T follicular helper cell (primary cell): ENCODE measurements at places on chromosomes 2 and 18.

DNA sequence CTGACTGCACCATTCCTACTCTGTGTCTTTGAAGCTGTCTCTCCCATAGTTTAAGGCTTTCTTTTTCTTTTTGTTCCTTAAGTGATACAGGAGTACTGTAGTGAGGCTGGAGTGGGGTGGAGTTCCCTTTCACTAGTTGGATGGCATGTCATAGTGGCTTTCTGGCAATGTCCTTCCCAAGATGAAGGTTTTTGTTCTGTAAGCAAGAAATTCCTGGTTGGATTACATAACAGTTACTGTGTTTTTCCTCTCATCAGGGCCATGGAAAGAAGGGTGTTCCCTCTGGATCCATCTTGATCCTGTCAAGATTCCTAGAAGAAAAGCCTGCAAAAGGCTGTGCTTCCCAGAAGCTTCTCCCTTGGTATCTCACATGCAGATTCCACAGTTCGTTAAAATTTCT, 84.2 kb downstream of the ACKR3 start:
- DNase-seq = no peak

DNA sequence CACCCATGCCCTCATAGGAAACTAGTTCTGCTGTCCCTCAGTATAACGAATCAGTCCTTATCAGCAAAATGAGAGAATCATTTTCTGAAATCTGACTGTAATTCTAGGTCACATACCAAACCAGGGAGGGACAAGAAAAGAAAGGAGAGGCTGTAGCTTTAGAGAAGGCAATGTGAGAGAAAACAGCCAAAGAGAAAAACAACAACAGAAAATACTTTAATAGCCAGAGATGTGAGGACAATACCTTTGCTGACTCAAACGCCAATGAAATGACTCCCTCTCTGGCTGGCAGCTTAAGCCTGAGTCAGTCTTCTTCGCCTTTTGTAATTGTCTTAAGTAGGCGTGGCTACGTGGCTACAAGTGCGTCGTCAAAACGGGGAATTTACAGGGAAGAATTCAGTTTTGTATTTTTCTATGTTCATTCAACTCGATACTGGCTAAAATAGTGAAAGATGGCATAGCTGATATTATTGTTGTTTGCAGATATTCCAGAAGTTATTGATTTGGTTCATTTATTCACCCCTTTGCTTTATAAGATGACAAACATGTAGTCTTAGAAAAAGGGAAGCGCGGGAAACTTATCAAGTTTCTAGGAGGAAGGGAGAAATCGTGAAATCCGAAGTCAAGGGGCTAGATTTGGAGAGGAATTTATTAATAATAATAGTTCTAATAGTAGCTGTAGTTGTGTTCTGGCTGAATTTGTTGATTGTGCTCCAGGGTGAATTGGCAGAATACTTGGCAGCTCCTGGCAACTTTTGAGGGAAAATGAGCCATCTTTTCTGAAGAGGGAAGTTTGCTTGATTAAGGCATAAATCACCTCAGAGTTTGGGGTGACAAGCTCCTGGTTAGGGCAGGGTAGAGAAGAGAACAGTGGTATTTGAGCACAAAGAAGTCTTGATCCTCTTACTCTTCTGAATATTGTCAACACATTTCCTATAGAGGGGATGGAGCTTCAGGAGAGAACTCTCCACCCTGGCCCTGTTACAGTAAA, at the start of gene IL1A:
TSS of gene IL1A (minus strand) at position 295 of the 991 bp plus-strand sequence. CDS start 723 bp downstream, outside the sequence.
- DNase-seq = no peak

- DNase-seq = no peak
These were observed 221.5 kb upstream of the NCKAP5 start for GRCh38 chr2:133789743-133790142.

DNA sequence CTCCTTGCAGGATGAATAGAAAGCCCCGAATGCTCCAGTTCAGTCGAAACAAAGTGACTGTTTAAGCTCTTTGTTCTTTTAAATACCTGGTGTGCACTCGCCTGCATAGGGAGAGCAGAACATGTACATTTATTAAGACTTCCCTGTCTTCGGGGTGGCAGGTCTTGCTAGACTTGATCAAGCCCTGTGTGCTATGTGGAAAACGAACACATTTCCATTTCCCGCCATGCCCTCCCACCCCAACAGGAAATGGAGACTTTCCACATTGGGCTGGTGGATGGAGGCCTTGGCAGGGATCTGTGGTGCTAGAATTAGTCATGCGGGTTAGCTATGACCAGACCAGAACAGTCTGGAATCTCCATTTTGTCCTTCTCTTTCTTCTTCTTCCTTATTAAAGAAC, 321.0 kb upstream of the THSD7B start:
- no peak for DNase-seq

- DNase-seq = no peak
These were observed 32.9 kb downstream of the CRIM1 start for GRCh38 chr2:36388472-36388871.

- DNase-seq = no peak
These were observed 129.1 kb downstream of the RGPD3 start for GRCh38 chr2:106339132-106339531.

GRCh38 chr2:130756053-130756873, 923 bp downstream of the AMER3 start:
- DNase-seq = no peak

GRCh38 chr2:239374896-239375277, 25.9 kb downstream of the HDAC4 start:
- DNase-seq = no peak

DNA sequence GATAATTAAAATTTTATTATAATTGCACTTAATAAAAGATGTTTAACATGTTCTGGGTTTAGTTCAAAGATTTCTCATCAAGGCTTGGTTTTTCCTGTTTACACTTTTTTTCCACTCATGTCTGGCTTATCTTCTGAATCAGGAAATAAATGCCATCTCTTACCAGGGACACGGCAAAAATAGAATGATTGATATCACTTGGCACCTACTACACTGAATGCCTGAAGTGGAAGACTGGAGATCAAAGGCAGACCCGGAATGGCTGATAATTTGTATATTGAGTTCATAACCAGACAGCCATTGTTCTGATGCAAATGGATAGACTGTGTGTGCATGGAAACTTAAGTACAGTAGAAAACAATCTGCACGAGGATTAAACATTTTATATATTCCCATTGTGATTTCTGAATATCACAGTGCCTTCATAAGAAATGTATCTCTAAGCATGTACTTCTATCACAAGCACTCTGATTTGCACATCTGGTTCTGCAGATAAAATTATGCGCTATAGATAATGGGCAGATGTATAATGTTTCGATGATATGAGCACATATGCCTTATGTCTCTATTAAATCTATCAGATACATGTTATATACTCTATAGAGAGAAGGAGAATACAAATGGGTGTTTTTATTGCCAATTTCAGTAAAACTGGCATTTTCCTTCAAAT, 304.8 kb downstream of the RND3 start:
- DNase-seq = no peak

GRCh38 chr2:110115291-110116032, at the start of gene MALL:
Gene MALL, minus strand, starts transcription at chr2:110115822. Its CDS starts 30 bp downstream, at chr2:110115792.
- DNase-seq = no peak

GRCh38 chr18:41693008-41693407, 262.0 kb upstream of the PIK3C3 start:
- DNase-seq = no peak

- no peak for DNase-seq
These were observed 845.9 kb upstream of the ID2 start for GRCh38 chr2:7835693-7836680.

- DNase-seq = no peak
These were observed 88.7 kb downstream of the GYPC start for GRCh38 chr2:126744640-126745039.

GRCh38 chr18:7626922-7627440, 59.9 kb downstream of the PTPRM start:
- DNase-seq = no peak

DNA sequence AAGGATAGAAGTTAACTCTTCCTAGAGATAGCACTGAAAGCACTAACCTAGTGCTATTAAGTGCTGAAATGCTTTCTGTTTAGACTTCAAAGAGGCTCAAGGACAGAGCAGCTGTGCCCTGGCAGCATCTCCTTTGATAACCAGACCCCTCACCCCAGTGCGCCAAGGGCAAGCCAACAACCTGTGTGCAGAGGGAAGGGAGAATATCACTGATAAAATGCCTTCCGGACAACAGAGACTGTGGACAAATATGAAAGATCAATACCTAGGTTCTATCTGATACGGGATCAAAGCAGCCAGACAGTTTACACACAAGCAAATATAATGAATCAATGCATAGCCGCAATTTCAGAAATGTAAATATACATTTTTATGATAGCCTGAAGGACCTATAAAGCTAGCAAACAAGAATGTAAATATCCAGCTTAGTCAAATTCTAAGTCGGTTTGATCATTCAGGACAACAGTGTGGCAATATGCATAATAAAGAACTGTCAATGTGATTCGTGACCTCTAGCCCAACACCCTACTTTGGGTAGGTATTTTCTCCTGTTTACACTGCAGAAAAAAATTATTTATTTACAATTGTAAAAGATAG, 91.8 kb upstream of the RFX8 start:
- DNase-seq = no peak

GRCh38 chr2:187499941-187500532, 52.0 kb upstream of the CALCRL start:
- DNase-seq = no peak

- DNase-seq = no peak
These were observed 144.3 kb upstream of the BOD1L2 start for GRCh38 chr18:57002627-57003026.

- no peak for DNase-seq
These were observed 36.6 kb upstream of the LNPK start for GRCh38 chr2:176038694-176039093.

DNA sequence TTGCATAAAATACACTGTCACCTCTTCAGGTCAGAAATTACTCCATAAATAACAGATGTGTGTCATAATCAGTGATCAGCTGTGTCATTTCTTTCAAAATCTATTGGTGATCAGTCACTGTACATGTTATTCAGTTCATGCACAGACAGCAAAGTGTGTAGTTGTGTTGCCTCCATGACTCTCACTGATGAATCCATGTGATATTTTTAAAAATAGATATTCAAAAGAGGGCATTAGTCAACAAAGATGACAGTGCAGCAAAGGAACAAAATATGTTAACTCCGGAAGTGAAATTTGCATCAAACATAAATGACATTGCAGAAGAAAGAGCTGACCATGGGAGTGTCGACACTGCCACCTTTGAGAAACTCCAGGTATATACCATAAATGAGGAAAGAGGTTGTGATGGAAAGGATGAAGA, 17.1 kb upstream of the MCM6 start:
- no peak for DNase-seq

- DNase-seq = no peak
These were observed 76.9 kb upstream of the AGAP1 start for GRCh38 chr2:235416858-235417499.

GRCh38 chr2:216698293-216698692, 2.9 kb upstream of the IGFBP5 start:
- DNase-seq = no peak

DNA sequence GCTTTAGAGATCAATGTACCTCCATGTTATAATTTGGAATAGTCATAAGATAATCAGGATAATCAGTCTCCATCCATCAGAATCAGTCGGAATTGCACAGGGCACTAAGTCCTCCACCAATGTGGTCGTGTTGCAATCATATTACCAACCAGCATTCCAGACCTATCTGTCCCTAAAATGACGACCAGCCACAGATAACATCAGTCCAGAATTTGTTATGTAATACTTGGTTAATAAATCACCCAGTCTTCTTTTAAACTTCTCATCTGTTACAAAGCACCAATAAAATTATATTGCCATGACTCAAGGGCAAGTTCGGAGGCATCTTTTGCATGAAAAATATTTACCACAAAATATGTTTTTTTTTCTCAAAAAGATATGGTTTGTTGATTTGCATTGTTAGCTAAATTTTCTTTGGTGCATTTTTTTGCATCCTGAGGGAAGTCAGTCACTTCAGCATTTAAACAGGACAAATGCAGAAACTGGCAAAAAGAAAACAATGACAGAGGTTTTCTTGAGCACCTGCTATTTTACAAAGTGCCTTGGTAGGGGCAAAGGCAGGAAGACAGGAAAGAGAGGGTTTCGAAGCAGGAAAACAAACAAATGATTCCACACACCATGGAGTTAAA, 29.3 kb downstream of the PIEZO2 start:
- no peak for DNase-seq

DNA sequence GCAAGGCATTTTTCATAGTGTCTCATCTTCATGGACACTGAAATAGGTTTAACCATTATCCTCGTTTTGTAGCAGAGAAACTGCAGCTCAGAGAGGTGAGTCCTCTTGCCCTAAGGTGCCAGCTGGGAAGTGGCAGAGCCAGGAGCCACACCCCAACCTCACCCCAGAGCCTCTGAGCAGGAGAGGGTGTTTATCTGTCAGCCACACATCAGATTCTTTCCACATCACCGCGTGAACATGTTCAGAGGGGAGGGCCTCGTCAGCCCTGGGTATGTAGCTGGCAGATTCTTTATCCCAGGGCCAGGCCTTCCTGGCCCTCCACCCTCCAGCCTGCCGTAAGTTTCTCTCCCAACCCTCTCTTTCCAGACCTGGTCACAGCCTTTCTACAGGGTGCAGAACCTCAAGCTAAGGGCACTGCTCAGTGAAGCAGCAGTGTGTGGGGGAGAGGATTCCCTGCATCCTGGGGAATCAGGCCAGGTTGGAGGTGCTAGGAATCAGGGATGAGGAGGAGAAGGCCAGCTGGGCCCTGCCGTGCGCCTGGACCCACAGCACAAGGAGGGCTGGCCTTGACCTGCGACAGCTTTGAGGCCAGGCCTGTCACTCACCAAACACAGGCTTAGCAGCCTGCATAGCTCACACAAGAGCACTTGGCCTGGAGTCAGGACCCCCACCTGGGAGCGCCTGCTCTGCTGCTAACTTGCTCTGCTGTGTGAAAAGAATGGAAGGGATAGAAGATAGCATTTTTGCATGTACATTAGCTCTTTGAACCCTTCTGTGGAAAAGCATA, 111.3 kb upstream of the MCFD2 start:
- no peak for DNase-seq

DNA sequence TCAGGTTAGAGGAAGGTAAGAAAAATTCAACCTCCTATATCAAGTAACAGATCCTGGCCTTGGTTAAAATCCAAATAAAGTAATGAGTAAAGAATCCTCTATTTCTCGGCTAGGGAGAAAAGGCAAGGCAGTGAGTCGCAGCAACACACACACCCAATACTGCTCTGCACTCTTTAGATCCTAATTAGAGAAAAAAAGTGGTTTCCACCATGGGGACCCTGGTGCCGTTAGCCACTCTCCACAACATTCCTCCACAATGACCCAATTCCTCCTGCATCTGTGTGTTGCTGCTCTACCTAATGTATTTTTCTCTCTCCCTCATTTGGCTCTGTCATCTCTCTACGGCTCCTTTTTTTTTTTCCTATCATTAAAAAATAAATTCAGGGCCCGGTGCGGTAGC, 462.7 kb downstream of the METTL4 start:
- DNase-seq = no peak
